Type B pancreatic cell (in vitro differentiated cells): ENCODE measurements at places on chromosomes 1 and 21.
A peak's percentile ranks its signal among the peaks of the same experiment; 100 is the strongest.

GRCh38 chr1:3717041-3717714 lies 35.1 kb upstream of the CCDC27 start:
- DNase-seq: no peak

DNA sequence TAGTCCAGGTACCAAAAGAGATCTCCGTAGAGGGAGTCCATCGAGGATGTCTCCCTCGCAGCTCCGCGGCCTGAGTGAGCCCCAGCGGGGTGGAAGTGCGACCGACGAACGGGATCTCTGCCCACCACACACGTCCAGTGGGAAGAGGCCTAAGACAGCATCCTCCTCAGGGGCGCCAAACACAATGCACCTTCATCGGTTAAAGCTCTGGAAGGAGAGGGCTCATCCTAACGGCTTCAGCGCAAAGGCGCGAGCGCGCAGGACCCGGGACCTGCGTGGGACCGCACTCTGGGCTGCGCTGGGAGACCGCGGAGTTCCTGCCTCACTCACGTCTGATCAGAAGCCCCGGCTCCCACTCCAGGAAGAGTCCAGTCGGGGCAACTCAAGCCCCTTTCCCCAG lies 7.6 kb downstream of the SLC25A24 start:
- DNase-seq: no peak

DNA sequence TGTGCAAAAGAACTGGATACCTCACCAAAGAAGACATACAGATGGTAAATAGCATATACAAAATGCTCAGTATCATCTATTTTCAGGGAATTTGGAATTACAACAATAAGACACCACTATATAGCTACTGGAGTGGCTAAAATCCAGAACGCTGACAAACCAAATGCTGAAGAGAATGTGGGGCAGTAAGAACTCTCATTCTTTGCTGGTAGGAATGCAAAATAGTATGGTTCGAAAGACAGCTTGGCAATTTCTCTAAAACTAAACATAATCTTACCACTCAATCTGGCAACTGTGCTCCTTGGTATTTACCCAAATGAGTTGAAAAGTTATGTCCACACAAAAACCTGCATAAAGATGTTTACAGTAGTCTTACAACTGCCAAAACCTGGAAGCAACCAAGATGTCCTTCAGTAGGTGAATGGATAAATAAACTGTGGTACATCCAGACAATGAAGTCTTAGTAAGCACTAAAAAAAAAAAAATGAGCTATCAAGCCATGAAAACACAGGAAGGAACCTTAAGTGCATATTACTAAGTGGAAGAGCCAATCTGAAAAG lies 26.5 kb downstream of the TARBP1 start:
- DNase-seq: no peak

DNA sequence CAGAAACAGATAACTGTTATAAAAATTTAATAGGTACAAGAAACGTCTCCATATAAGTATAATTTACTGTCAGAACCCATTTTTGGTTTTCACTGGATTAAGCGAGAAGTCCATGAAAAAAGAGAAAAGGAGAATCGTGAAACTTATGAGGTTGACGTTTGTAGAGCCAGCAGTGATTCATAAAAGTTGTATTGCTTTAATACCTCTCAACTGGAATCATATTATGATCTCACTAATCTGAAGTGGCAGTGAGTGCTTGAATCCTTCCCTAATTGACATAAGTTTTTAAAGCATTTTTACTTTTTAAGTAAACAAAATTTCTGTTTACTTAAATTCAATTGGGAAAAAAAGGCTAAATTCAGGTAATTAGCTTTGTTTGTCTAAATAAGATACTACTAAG lies 315.3 kb downstream of the TPR start:
- no peak for DNase-seq

DNA sequence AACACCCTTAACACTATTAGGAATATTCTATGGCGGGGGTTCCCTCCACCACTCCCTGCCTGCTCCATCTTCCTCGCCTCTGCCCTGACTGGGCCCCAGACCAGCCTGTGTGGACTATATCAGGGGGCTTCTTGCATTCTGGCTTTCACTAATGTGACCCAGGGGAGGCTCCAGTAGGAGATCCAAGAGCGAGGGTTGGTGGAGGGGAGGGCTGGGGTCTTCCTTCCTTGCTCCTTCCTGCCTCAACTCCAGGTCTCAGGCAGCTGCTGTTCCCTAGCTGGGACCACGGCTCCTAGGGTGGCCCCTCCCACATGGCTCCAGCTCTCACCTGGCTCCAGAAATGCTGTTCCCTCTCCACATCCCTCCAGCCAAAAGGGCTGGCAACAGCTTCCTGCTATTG lies 257.4 kb downstream of the MATN1 start:
- no peak for DNase-seq

GRCh38 chr1:86147755-86148154 lies 8.8 kb downstream of the COL24A1 start:
- DNase-seq: no peak

GRCh38 chr1:234776876-234777855 lies 167.2 kb upstream of the IRF2BP2 start:
- DNase-seq: peak; percentile 73

- DNase-seq: no peak
Observed at GRCh38 chr1:46197560-46197963, 672 bp downstream of the POMGNT1 start.

- no peak for DNase-seq
Observed at GRCh38 chr1:212605441-212606394, 2.8 kb upstream of the ATF3 start.

DNA sequence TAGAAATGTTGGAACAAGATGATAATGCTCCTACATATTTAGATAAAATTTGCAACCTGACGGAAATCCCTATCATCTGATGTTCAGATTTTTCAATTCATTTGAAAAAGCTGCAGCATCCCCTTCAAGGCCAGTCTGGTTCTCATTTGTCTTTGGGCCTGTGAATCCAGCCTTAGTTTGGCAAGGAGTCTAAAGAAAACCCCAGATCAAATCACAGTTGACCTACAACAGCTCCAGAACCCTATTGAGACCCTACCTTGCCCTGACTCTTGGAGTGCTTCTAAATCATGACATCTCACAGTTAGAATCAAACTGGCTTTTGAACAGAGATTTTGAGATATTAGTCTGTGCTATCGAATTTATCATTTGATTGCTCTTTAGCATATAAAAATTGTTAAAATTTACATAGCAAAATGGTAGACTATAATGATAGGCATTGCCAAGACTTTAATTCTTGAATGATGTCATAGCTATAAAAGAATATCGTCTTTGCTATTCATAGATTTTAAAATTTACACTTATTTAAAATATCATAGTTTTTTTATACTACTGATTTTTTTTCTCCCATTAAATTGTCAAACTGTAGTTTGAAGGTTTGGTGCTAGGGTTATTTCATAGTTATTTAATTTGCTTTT lies 2.2 kb downstream of the PPP2R5A start:
- DNase-seq: no peak

GRCh38 chr1:43705982-43706597 lies 1.2 kb upstream of the ST3GAL3 start:
- no peak for DNase-seq
